ENCODE measurements at places on chromosomes 5 and 9.

GRCh38 chr5:39518516-39518915, 93.7 kb upstream of the DAB2 start:
- DNase-seq = no peak

DNA sequence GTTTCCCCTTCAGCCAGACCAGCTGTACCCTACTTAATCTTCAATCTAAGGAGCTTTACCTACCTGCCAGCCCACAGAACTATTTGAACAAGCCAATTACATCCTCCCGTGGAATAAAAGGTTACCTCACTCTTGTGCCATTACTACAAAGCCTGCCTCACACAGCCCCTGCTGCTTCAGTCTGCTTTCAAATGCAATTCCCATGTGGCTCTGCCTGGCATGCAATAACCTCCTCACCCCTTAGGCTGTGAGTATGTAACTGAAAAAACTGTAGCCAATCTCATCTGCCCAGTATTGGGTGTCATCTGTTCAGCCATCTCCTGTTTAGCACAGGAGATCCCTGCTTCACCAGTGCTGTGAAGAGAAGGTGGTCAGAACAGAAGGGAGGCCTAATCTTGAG, 6.1 kb upstream of the GCNT1 start:
- no peak for DNase-seq

DNA sequence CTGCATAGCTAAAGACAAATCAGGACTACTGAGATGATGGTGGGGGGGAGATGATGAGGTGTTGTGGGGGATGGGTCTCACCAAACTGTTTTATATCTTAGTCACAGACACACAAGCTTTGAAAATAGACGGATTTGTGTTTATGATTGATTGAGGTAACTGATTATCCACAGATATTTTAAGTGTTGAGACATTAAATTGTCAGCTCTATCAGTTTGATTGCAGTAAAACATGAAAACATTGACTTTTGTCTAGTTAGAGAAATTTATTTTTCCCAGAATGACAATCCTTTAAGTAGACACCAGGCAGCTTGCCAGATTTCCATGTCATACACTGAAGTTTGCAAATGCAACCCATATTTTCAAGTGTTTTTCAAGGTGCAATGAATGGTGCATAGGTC, 149.8 kb downstream of the NR2F1-AS1 start:
- no peak for DNase-seq

GRCh38 chr9:125438506-125439433, 177.1 kb downstream of the GAPVD1 start:
- no peak for DNase-seq

GRCh38 chr5:41365369-41365768, 145.0 kb downstream of the PLCXD3 start:
- DNase-seq = no peak

- DNase-seq = no peak
Observed at GRCh38 chr5:39131210-39132127, 57.3 kb upstream of the RICTOR start.

- DNase-seq = no peak
Observed at GRCh38 chr5:125199968-125200865, 453.8 kb upstream of the ZNF608 start.

- DNase-seq = no peak
Observed at GRCh38 chr5:80101993-80102392, 66.8 kb downstream of the THBS4 start.

- no peak for DNase-seq
Observed at GRCh38 chr5:128241051-128241695, 157.6 kb downstream of the SLC12A2 start.

DNA sequence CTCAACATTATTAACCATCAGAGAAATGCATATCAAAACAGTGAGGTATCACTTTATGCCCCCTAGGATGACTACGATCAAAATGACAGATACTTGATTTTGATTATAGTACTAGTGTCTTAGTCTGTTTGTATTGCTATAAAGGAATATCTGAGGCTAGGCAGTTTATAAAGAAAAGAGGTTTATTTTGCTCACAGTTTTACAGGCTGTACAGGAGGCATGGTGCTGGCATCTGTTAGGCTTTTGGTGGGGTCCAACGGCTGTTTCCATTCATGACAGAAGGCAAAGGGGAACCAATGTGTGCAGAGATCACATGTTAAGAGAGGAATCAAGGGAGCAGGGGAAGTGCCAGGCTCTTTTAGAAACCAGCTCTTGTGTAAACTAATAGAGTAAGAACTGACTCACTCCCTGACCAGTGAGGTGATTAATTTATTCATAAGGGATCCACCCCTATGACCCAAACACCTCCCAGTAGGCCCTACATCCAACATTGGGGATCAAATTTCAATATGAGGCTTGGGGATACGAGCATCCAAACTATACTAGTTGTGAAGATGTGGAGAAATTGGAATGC, 16.0 kb upstream of the AFF4 start:
- no peak for DNase-seq

- no peak for DNase-seq
Observed at GRCh38 chr5:97383996-97384395, 200.9 kb upstream of the RIOK2 start.

DNA sequence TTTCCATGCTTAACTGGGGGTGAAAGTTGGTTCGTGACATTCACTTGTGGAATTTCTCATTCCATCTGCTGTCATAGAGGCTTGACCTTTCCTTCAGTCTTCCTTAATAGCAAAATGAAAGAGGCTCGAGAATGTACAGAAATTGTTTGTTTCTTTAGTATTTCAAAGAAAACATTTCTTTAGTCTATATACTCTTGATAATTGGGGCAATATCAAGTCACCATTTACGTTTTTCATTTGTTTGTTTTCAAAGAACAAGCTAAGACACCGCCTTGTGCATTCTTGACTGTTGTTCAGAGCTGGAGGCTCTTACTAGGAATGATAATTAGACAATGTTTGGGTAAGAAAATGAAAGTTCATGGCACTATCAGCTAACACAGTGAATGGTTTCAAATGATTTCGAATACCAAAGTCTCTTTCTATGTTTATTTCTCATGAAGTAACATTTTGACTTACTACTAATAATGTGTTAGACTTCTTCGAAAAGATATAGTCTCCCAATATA, 835.4 kb downstream of the SEMA5A start:
- DNase-seq = no peak

DNA sequence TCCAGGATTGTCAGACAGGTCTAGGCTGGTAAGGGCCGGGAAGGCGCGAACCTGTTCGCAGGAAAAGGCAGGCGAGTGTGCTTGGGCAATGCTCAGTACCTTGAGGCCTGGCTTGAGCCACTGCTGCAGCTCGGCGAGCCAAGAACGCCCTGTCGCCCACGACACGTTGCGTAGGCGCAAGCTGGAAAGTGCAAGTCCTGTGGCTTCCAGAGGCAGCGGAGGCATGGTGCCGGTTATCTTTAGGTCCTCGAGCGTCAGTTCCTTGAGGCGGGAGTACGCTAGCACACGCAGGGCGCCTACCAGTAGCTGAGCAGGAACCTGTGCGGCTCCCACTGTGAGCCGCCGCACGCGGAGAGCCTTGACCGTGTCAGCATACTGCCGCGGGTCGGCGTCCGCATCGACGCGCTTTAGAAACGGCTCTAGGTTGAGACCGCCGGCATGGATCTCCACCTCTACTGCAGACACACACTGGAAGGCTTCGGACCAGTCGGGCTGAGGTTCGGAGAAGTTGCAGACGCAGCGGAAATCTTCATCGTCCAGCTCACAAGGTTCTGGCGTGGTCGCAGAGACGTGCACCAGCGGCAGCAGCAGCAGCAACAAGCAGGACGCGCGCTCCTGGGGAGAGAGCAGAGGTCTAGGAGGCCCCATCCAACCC, 482 bp downstream of the CD14 start:
- peak; percentile 48 for DNase-seq

GRCh38 chr9:91924090-91924489, 25.9 kb downstream of the ROR2 start:
- no peak for DNase-seq

- DNase-seq = no peak
Observed at GRCh38 chr9:99509065-99509745, 287.1 kb downstream of the SEC61B start.

GRCh38 chr5:66888613-66889012, 292.4 kb downstream of the MAST4 start:
- no peak for DNase-seq

GRCh38 chr5:132012371-132013005, 1.0 kb upstream of the ACSL6 start:
- DNase-seq = peak; percentile 63

- no peak for DNase-seq
Observed at GRCh38 chr5:32840606-32841005, 129.5 kb downstream of the NPR3 start.

GRCh38 chr5:124000538-124000937, 488.6 kb downstream of the CSNK1G3 start:
- no peak for DNase-seq

- no peak for DNase-seq
Observed at GRCh38 chr5:66870708-66871107, 274.5 kb downstream of the MAST4 start.

DNA sequence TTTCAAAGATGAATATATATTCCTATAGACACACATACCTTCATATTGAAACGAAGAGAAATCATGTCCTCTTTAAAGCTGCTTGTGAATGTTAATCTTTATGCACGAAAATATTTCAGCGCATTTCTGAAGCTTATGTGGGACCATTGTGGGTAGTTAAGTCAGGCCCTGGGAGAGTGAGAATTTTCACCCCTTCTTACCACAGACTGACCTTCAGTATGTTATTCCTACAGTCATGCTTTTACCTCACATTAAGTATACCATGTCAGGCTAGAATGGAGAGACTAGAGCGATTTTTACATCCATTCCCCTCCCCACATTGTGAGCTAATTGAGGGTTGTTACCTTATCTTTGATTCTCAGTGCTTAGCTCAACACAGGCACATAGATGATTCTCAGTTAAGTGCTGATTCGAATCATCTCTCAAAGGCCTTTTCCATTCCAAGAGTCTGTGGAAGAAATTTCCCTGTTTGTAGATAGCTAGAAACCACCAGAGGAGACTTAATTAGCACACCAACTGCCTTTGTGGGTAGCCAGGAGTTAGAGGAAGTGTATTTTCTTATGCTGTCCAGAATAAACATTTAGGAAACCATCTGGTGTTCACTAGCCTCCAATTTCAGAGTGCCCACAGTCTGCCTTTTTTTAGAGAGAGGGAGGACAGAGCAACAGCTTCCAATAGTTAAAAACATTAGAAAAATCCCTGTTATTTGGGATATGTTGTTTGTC, 110.5 kb downstream of the MEGF10 start:
- DNase-seq = no peak

- no peak for DNase-seq
Observed at GRCh38 chr9:35912791-35913400, 3.6 kb downstream of the SPAAR start.

- no peak for DNase-seq
Observed at GRCh38 chr9:126411948-126412284, 85.3 kb downstream of the MVB12B start.

DNA sequence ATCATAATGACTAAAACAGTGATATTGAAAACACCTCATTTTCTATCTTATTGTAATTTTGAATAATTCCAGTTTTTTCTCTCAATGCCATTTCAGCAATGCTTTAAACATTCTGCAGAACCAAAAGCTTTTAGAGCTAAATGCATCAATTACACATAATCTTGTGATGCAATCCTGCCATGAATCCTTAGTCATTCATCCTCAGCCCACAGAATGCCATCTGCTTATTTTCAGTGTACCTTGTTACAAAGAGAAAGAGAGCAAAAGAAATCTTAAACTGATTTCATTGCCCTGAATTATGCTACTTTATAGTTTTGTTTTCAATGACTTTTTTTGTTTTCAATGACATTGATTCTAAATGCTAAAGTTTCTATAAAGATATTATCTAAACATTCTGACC, 1234.8 kb upstream of the C9orf72 start:
- no peak for DNase-seq

DNA sequence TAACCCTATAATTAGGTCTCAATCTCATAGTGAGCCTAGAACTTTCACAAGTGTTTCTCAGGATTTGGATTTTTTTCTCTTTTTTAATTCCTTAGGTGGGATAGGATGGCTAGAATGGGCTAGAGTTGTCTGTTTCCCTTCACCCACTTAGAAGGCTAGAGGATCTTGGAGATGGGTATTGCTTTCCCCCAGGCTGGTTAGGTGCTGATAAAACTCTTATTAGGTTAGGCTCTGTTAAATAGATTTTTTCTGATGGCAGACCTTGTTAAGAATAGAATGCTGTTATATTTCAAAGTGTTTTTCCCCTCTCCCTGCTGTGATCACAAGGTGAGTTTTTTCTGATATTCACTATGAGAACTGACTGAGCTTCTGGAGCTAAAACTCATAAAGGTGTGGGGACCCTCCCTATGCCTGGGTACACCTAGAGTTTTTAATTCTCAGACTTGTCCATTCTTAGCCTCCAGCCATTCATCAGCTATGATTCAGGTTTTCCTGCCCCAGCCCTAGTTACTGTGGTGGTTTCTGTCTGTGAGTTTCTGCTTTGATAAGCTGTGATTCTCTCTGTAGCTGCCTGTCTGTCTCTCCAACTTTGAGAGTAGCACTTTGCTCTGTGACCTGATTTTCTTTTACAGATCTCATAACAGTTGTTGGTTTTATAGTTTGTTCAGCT, 132.4 kb downstream of the HACD4 start:
- no peak for DNase-seq

- DNase-seq = peak; percentile 57
Observed at GRCh38 chr5:180090769-180091546, 19.4 kb upstream of the RNF130 start.

GRCh38 chr5:75640395-75640794, 29.1 kb downstream of the ANKDD1B start:
- DNase-seq = no peak

DNA sequence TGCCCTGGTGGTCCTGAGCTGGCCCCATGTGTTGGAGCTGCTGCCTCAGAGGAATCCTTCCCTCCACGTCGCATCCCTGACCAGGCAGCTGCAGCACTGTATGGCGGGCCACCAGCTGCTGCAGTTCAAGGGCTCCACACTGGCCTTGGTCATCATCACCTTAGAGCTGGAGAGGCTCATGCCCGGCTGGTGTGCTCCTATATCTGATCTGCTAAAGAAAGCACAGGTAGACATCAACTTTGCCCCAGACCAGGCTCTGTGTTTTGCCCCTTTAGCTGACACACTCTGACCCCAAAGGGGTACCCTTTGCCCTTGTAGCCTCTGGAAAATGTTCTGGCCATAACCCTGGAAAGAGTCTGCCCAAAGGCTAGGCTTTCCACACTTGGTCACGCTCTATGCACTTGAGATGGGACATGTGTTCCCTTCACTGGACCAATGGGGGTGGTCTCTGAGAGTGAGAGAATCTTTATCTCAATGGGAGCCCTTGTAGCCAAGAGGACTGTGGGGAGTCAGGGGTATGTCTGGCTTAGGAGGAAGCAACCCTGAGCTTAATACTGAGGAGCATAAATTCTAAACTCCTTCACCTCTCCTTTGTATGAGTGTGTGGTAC, 4.8 kb downstream of the CCNI2 start:
- DNase-seq = no peak
